ENCODE measurements at places on chromosomes 13 and 19.

DNA sequence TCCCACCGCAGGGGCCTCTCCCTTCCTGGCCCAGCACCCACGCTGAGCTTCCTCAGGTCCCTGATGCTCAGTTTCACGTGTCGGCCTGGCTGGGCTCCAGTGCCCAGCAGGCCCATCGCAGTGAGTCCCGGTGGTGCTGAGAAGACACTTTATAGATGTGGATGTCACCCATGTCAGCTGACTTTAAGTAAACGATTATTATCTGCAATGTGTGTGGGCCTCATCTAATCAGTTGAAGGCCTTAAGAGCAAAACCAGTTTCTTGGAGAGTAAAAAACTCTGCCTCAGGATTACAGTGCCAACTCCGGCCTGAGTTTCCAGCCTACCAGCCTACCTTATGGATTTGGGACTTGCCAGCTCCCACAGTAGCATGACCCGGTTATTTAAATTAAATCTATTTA lies 17.3 kb upstream of the SMIM17 start:
- no peak for DNase-seq

DNA sequence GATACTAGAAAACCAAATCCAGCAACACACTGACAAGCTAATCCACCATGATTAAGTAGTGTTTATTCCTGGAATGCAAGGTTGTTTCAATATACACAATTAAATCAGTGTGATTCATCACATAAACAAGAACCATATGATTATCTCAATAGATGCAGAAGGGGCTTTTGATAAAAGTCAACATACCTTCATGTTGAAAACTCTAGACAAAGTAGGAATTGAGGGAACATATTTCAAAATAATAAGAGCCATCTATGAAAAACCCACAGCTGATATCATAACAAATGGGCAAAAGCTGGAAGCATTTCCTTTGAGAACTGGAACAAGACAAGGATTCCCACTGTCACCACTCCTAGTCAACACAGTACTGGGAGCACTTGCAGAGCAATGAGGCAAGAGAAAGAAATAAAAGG lies 213.6 kb upstream of the CSNK1A1L start:
- DNase-seq = no peak

- no peak for DNase-seq
Measured at GRCh38 chr13:21550918-21551317, 53.1 kb downstream of the MICU2 start.

DNA sequence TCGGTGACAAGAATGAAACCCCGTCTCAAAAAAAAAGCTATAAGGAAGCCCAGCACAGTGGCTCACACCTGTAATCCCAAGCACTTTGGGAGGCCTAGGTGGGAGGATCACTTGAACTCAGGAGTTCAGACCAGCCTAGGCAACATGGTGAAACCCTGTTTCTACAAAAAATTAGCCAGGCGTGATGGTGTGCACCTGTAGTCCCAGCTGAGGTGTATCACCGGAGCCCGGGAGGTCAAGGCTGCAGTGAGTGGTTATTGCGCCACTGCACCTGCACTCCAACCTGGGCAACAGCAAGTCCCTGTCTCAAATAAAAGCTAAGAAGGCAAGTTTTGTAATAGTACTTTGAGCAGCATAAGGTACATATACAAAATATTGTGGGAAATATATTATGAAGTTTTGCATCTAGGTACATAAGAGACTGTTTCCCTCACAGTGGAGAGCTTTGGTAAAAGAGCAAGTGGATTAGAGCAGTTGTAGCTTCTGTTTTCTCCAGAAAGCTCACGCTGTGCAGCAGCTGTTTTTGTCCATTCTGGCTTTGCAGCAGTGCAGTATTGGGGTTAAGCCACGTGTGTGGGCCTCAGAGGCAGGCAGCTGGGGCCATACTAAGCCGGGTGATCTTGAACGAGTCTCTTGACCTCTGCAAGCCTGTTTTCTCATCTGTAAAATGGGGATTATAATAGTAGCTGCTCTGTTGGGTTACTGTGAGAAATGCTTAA lies 35.4 kb downstream of the ARHGAP35 start:
- no peak for DNase-seq

- no peak for DNase-seq
Measured at GRCh38 chr13:24050292-24050711, 110.2 kb upstream of the SPATA13 start.

DNA sequence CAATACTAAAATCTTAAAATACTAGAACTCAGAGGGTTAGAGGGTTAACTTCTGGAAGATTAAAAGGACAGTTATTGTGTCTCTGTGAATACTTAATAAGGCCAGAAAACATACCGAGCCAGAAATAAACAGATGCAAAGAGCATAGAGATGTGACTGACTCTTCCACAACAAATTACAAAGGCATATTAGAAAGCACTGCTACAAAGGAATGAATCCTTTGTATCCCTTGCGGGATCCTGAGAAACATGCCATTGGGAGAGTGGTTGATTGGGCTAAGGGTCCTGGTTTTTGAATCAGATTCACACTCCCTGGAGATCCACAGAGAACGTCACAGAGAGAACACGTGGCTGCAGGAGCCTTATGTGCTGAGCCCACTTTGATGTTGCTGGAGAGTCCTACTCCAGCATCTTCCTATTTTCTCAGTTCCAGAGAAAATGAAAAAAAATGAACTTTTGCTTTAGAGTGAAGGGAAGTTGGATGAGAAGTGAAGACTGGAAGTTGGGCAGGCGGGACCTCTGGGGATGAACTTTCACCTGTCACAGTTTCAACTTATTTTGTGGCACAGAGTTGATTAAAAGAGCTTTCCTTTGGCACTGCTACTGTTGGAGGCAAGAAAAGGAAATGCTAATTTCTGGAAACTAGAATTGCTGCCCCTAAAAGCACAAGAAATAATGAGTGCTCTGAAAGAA lies 309.9 kb downstream of the DCT start:
- no peak for DNase-seq

DNA sequence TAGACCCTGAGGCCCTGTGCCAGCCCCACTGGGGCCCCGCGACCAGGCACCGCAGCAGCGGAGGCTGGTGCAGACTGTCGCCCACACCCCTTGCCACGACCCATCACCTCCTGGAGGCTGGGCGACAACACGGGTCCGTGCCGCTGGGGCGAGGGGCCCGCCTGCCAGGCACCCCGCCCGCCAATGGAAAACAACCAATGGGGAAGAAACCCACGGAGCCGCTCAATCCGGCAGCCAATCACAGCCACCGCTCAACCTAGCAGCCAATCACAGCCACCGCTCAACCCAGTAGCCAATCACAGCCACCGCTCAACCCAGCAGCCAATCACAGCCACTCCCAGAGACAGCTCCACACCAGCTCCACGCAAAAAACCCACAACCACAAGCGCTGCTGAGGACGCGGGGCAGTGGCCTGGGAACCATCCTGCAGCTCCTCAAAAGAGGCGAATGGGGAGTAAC lies 29.7 kb downstream of the GPX4 start:
- DNase-seq = no peak

Data from NCI-H1436 treated with DMSO at 0.1 percent for 48 hours (cell line).